Type B pancreatic cell (in vitro differentiated cells): ENCODE measurements at places on chromosomes 2 and 18. TPM values are rescaled to one million over a fixed set of nuclear protein-coding genes. Genes with fewer than 3 reads are reported as not detected.

Gene TBR1
- total RNA-seq: 1.1 TPM in 1 of 2 replicates, not detected in the other

Gene RIT2
- total RNA-seq: not detected in 2 replicates

- no peak overlapping the region for H3K27ac ChIP-seq
- H3K36me3 ChIP-seq: no peaks in the 10 kb centered on the region
- H3K4me1 ChIP-seq: peaks cover 7% of the 10 kb centered on the region
- no peaks in the 10 kb centered on the region for H3K27me3 ChIP-seq
- no peak for DNase-seq
These were observed 286.2 kb downstream of the TMX3 start for GRCh38 chr18:68428661-68429060.

DNA sequence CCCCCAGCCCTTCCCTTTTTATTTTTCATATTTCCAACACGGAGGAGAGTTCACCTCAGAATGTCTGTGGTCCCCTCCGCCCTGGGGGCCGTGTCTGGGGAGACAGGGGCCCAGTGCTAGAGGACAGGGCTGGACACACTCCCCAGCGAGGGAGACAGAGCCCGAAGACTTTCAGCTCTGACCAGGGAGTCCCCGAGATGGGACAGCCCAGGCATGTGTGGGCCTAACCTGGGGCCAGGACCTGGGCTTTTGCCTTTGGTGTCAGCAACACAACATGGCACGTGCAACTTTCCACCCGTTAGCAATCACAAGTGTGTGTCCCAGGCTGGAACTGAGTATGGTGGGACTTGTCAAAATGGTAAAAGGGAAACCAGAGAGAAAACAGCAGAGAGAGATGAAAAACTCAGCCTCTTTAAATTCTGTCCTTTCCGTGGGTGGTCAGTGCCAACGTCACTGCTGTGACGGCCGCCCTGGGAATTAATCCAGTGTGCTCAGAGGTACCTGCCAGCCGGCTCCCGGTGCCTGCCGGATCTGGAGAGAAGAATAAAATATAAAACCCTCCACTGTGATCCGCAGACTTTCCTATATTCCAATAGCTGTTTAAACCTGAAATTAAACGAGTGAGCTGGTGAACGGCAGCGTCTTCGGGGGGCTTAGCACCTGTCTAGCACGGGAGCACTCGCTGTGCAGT lies 245.8 kb downstream of the EIPR1 start:
- no peak overlapping the region for H3K4me3 ChIP-seq
- H3K36me3 ChIP-seq: no peaks in the 10 kb centered on the region
- peaks cover 28% of the 10 kb centered on the region for H3K4me1 ChIP-seq

GRCh38 chr2:101386599-101387150 lies 628 bp downstream of the CREG2 start:
- peaks cover 70% of the 10 kb centered on the region for H3K27me3 ChIP-seq
- DNase-seq: no peak
- H3K36me3 ChIP-seq: no peaks in the 10 kb centered on the region
- peaks cover 4% of the 10 kb centered on the region for H3K4me1 ChIP-seq
- H3K27ac ChIP-seq: no peak overlapping the region

DNA sequence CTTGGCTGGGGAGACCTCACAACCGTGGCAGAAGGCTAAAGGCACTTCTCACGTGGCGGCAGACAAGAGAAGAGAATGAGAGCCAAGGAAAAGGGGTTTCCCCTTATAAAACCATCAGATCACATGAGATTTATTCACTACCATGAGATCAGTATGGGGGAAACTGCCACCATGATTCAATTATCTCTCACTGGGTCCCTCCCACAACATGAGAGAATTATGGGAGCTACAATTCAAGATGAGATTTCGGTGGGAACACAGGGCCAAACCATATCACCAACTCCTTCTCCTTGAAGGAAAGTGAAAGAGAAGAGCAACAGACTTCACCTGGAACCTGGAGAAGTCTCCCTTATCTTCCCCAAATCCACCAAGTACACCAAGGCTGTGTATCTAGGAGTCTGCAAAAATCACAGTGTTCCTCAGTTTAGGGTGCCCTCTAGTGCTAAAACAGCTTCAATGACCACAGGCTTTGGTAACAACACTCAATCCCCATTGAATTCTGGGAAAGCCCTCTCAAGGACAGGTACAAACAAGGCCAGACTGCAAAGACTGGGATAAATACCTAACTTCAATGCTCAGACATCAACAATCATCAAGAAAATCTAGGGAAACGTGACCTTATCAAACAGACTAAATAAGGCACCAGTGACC lies 148.8 kb upstream of the SRD5A2 start:
- H3K4me3 ChIP-seq: no peak overlapping the region
- H3K27ac ChIP-seq: no peak overlapping the region
- H3K4me1 ChIP-seq: no peaks in the 10 kb centered on the region

DNA sequence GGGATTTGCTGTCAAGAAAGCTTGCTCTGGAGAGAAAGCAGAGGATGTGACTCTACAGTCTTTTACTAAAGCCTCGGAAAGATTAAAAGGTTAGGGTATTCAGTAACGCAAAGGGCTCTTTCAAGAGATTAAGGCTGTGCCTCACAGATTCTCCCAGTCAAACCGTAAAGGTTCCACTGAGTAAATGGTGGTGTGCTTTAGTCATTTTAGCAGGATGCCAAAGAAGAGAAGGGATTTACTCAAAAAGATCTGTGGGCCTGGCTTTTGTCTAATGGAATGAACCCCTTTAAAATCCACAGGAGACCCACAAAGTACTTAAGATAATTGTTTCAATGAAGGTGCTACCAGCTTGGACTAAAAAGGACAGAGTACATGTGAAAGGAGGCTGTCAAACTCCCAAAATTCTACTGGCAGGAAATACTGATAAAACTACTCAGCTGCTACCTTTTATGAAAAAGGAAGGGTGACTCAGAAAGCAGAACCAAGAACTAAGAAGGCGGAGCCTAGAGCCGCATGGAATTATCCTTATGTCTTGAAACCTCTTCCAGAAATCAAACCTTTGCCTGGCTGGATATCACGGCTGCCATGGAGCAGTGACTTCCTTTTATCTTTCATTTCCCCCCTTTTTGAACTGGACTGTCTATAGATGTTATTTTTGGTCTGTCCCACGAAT lies 670.2 kb upstream of the ZEB2 start:
- no peak for DNase-seq
- no peaks in the 10 kb centered on the region for H3K36me3 ChIP-seq
- H3K27me3 ChIP-seq: no peaks in the 10 kb centered on the region
- peaks cover 25% of the 10 kb centered on the region for H3K4me1 ChIP-seq
- no peak overlapping the region for H3K27ac ChIP-seq

GRCh38 chr2:26043862-26044696 lies 10.2 kb downstream of the RAB10 start:
- H3K4me1 ChIP-seq: peaks cover 19% of the 10 kb centered on the region
- DNase-seq: no peak
- H3K27ac ChIP-seq: peak overlapping the region; percentile 1
- no peaks in the 10 kb centered on the region for H3K27me3 ChIP-seq
- H3K4me3 ChIP-seq: peak overlapping the region; percentile 13

GRCh38 chr2:145800151-145801091 lies 1280.5 kb upstream of the ZEB2 start:
- H3K4me1 ChIP-seq: peaks cover 11% of the 10 kb centered on the region
- H3K27ac ChIP-seq: no peak overlapping the region
- DNase-seq: no peak
- no peaks in the 10 kb centered on the region for H3K27me3 ChIP-seq

DNA sequence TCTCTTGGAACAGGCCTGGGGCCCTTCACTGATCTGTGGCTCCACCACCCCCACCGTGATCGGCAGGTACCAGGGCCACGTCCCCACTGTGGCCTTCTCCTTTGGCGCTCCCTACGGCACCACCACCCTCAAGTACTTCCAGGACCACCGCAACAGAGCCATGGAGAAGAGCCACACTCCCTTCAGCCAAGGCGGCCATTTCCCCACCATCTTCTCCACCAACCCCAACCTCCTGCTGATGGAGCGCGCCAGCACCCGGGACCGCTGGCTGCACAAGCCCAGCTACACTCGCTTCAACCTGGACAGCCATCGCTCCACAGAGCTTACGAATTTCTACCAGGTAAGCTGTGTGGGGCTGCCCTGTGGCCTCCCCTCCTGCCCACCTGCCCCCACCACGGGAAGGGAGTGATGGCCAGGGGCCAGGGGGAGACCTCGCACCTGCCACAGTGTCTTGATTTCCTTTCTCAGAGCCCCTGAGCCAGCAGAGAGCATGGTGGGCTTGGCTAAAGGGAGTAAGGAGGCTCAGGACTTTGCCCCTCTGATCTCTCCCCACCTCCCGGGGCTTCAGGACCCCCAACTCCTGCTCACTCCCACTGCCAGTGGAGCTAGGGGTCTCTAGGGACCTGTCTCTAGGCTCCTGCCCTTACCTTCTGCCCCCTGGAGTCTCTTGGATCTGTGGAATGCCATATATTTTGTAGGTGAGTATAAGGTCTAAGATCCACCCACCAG lies 65.2 kb downstream of the CIB4 start:
- DNase-seq: no peak
- no peak overlapping the region for H3K4me3 ChIP-seq
- H3K27me3 ChIP-seq: peaks cover 52% of the 10 kb centered on the region

DNA sequence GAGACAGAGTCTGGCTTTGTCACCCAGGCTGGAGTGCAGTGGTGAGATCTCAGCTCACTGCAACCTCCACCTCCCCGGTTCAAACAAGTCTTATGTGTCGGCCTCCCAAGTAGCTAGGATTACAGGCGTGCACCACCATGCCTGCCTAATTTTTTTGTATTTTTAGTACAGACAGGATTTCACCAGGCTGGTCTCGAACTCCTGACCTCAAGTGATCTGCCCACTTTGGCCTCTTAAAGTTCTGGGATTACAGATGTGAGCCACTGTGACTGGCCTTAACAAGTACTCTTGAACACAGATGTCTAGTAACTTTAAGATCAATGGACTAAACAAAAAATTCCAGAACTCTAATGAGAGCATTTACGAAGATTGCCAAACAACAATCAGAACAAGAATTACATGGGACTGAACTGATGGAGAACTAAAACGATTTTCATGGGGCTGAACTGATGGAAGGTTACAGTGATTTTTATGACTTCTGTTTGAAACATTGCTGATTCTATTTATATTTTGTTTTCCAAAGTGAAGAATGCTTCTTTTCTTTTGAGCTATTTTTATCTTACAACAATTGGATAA lies 46.5 kb upstream of the ST3GAL5 start:
- no peak for DNase-seq
- H3K4me1 ChIP-seq: peaks cover 36% of the 10 kb centered on the region
- peak overlapping the region; percentile 54 for H3K4me3 ChIP-seq
- H3K36me3 ChIP-seq: no peaks in the 10 kb centered on the region
- no peaks in the 10 kb centered on the region for H3K27me3 ChIP-seq

GRCh38 chr2:217856871-217857270 lies 145.9 kb downstream of the TNS1 start:
- no peak for DNase-seq
- H3K27ac ChIP-seq: no peak overlapping the region
- peaks cover 34% of the 10 kb centered on the region for H3K4me1 ChIP-seq
- H3K27me3 ChIP-seq: no peaks in the 10 kb centered on the region

GRCh38 chr2:60336442-60337141 lies 216.9 kb downstream of the BCL11A start:
- no peak for DNase-seq
- H3K36me3 ChIP-seq: no peaks in the 10 kb centered on the region
- no peak overlapping the region for H3K4me3 ChIP-seq
- H3K27ac ChIP-seq: no peak overlapping the region

- H3K36me3 ChIP-seq: peaks cover 23% of the 10 kb centered on the region
- no peak for DNase-seq
- H3K27me3 ChIP-seq: no peaks in the 10 kb centered on the region
- peak overlapping the region; percentile 46 for H3K27ac ChIP-seq
These were observed 41.7 kb downstream of the SH3BP4 start for GRCh38 chr2:234993541-234993981.

GRCh38 chr2:129803032-129803431 lies 176.4 kb upstream of the RAB6C start:
- H3K4me3 ChIP-seq: no peak overlapping the region
- H3K27ac ChIP-seq: no peak overlapping the region
- H3K36me3 ChIP-seq: no peaks in the 10 kb centered on the region
- peaks cover 18% of the 10 kb centered on the region for H3K27me3 ChIP-seq
- H3K4me1 ChIP-seq: peaks cover 5% of the 10 kb centered on the region

DNA sequence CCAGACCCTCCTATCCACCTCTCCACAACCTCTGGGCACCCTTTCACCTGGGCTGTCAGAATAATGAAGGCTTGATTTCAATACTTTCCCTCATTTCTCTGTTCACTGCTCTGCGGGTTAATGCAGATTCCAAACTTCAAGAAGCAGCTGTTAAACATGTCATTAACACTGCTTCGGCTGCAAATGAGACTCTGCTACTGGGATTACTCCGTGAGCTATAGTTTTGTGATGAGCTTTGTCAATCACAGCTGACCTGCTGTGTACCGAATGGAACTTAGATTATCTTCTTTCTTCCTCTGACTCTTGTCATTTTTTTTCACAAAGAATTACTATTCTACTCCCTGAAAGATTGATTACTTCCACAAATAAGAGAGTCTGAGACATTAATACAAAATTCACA lies 160.5 kb downstream of the TMEM182 start:
- no peak overlapping the region for H3K27ac ChIP-seq
- peaks cover 3% of the 10 kb centered on the region for H3K27me3 ChIP-seq
- H3K4me3 ChIP-seq: no peak overlapping the region
- no peak for DNase-seq
